Osteoblast (primary cell): ENCODE measurements at places on chromosomes 16 and 17. TPM values are rescaled to one million over a fixed set of nuclear protein-coding genes. Genes with fewer than 3 reads are reported as not detected.
A peak's percentile ranks its signal among the peaks of the same experiment; 100 is the strongest.

Gene MYH1
- total RNA-seq = not detected in 2 replicates

DNA sequence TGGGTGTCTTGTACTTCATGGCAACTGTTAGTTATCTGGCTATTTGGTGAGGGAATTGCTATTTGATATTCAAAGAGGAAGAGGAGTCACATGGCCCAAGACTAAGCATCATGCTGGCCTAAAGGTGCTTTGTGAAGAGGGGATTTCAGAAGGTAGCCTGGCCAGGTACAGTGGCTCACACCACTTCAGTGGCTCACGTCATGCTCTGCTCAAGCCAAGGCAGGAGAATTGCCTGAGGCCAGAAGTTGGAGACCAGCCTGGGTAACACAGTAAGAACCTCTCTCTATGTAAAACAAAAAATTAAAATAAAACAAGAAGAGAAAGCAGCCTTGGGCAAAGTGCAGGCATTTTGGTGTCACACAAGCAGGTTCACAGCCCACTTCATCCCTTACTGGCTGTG lies 6.4 kb upstream of the MT1B start:
- H3K27ac ChIP-seq = no peak overlapping the region
- H3K4me1 ChIP-seq = peaks cover 3% of the 10 kb centered on the region
- H3K27me3 ChIP-seq = peaks cover 44% of the 10 kb centered on the region
- no peak overlapping the region for H3K4me3 ChIP-seq
- H3K36me3 ChIP-seq = no peaks in the 10 kb centered on the region

GRCh38 chr16:52529226-52529625 lies 17.7 kb downstream of the TOX3 start:
- no peak overlapping the region for H3K4me3 ChIP-seq
- no peak for DNase-seq
- H3K27ac ChIP-seq = no peak overlapping the region
- no peaks in the 10 kb centered on the region for H3K27me3 ChIP-seq

- no peaks in the 10 kb centered on the region for H3K36me3 ChIP-seq
- no peak overlapping the region for H3K27ac ChIP-seq
- H3K4me1 ChIP-seq = no peaks in the 10 kb centered on the region
- H3K4me3 ChIP-seq = no peak overlapping the region
- H3K27me3 ChIP-seq = no peaks in the 10 kb centered on the region
Measured at GRCh38 chr17:72351365-72351764, 230.5 kb downstream of the SOX9 start.

Gene WNT9B
- total RNA-seq = 0.36 TPM in 1 of 2 replicates, not detected in the other

DNA sequence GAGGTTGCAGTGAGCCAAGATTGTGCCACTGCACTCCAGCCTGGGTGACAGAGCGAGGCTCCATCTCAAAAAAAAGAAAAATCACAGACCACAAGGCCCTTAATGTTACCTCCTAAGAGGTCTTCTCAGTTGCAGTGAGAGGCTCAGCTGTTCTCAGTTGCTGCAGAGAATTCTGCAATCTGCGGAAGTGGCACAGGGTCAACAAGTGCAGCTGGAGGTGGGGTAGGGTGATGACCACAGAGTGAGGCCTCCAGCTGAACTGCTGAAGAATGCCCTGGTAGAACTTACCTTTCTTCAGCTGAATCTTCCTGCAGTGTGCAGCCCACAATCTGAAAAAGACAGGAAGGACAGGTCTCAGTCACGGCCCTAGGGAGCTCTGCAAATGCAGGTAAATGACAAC lies 26.3 kb downstream of the CNTNAP1 start:
- H3K4me3 ChIP-seq = no peak overlapping the region
- peaks cover 80% of the 10 kb centered on the region for H3K36me3 ChIP-seq
- no peak overlapping the region for H3K27ac ChIP-seq
- no peaks in the 10 kb centered on the region for H3K27me3 ChIP-seq
- DNase-seq = no peak
- no peaks in the 10 kb centered on the region for H3K4me1 ChIP-seq

Gene TBC1D3K
- not detected in 2 replicates for total RNA-seq

GRCh38 chr16:86814256-86814655 lies 235.9 kb downstream of the FOXL1 start:
- H3K27me3 ChIP-seq = peaks cover 47% of the 10 kb centered on the region
- H3K4me1 ChIP-seq = peaks cover 8% of the 10 kb centered on the region
- no peaks in the 10 kb centered on the region for H3K36me3 ChIP-seq
- no peak overlapping the region for H3K27ac ChIP-seq

- peaks cover 9% of the 10 kb centered on the region for H3K4me1 ChIP-seq
- no peaks in the 10 kb centered on the region for H3K36me3 ChIP-seq
- H3K4me3 ChIP-seq = no peak overlapping the region
- no peaks in the 10 kb centered on the region for H3K27me3 ChIP-seq
Measured at GRCh38 chr16:59684911-59685310, 950.8 kb upstream of the GOT2 start.

Gene G6PC1
- total RNA-seq = not detected in 2 replicates

- no peak overlapping the region for H3K4me3 ChIP-seq
- H3K27me3 ChIP-seq = no peaks in the 10 kb centered on the region
- peak overlapping the region; percentile 81 for H3K27ac ChIP-seq
- peaks cover 39% of the 10 kb centered on the region for H3K4me1 ChIP-seq
- H3K36me3 ChIP-seq = no peaks in the 10 kb centered on the region
Measured at GRCh38 chr17:14744761-14745473, 444.0 kb downstream of the HS3ST3B1 start.

- no peaks in the 10 kb centered on the region for H3K27me3 ChIP-seq
- peak; percentile 89 for DNase-seq
- H3K36me3 ChIP-seq = no peaks in the 10 kb centered on the region
- peak overlapping the region; percentile 95 for H3K27ac ChIP-seq
- H3K4me1 ChIP-seq = peaks cover 19% of the 10 kb centered on the region
Measured at GRCh38 chr17:35588196-35588920, 1.2 kb downstream of the AP2B1 start.

GRCh38 chr16:918068-918467 lies 52.7 kb downstream of the LMF1 start:
- no peak overlapping the region for H3K27ac ChIP-seq
- peaks cover 11% of the 10 kb centered on the region for H3K4me1 ChIP-seq
- no peak for DNase-seq
- H3K36me3 ChIP-seq = no peaks in the 10 kb centered on the region

DNA sequence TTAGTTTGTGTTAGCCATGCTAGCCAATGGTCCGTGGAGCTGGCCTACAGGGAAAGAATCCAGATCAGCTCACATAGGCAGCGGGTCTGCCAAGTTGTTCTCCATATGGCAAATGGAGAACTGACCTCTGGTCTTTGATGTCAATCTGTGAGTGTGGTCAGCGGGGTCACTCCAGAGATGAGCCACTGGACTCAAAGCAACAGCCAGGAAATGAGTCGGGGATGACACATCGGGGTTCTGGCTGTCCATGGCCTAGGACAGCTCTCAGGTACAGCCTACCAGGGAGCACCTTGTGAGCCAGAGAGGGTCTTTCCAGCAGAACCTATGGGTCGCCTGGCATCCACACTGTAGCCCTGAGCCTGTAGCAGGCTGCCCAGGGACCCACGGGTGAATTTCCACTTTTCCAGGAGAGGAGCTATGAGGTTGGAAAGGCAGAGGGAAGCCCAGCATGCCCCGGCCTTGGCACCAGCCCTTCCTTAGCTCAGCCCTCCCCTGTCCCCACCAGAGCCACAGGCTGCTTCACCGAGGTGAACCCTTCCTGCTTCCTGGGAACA lies 203.0 kb upstream of the TNRC6C start:
- no peaks in the 10 kb centered on the region for H3K4me1 ChIP-seq
- no peak overlapping the region for H3K4me3 ChIP-seq
- peaks cover 4% of the 10 kb centered on the region for H3K27me3 ChIP-seq
- H3K27ac ChIP-seq = no peak overlapping the region

Gene GPRC5B
- total RNA-seq = 1.2 and 2.5 TPM in 2 replicates
